ENCODE measurements at places on chromosomes 3 and 15. TPM values are rescaled to one million over a fixed set of nuclear protein-coding genes. Genes with fewer than 3 reads are reported as not detected.

- DNase-seq: no peak
These were observed 317.3 kb upstream of the WNT5A start for GRCh38 chr3:55804170-55805095.

DNA sequence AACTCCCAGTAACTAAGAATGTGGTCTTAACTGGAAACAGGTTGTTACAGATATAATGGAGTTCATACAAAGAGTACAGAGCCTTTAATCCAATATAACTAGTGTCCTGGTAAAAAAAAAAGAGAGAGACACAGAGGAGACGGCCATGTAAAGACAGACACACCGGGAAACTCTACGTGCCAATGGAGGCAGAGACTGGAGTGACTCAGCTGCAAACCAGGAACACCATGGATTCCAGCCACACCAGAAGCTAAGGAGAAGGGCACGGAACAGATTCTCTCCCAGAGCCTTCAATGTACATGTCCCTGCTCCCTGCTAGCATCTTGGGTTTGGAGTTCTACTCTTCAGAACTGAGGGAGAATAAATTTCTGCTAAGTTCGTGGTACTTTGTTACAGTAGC, 4.5 kb downstream of the RNF168 start:
- no peak for DNase-seq

DNA sequence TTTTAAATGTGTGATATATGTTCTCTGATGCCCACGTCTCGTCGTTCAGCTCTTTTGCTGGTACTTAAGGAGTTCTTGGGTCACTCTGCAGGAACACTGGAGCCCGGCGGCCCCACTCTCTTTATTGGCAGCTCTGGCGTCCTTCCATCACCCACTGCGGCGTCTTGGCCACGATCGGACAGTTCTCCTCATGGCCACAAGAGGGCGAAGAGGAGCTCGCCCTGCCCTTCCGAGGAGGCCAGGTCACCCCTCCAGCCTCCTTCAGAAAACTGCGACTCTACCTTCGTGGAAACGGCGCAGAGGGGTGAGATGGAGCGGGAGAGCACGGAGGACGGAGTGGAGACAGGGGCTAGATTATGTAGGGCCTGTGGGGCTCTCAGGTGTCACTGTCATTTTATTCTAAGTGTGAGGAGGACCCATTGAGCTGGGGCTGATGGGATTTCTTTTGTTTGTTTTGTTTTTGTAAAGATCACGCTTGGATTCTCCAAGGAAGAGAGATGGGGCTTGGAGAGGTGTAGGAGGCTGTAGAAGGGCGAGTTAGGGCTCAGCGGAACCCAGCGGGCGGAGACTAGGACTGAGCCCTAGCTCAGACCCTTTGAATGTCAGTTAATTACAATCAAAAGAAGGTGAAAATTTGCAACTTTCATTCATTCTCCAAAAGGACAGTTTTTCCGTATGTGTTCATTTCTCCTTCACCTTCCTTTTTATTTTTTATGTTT, 28.0 kb upstream of the GABRA5 start:
- DNase-seq: peak; percentile 8

DNA sequence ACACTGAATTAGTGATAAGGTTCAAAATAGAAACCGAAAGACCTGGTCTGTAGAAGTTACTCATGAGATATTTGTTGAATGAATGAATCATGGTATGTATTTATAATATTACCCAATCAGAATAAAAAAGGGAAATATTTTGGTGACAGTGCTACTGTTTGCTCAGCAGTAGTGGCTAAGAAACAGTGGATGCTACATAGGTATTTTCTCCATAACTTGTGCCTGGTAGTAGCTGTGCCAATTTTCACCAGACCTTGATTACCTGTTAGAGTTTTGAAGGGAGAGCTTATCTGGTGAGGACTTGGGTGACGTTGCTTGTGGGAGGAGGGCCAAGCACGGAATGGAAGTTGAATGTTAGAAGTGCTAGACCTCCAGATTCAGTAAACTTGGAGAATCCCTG, 14.3 kb downstream of the LIMD1 start:
- DNase-seq: no peak

DNA sequence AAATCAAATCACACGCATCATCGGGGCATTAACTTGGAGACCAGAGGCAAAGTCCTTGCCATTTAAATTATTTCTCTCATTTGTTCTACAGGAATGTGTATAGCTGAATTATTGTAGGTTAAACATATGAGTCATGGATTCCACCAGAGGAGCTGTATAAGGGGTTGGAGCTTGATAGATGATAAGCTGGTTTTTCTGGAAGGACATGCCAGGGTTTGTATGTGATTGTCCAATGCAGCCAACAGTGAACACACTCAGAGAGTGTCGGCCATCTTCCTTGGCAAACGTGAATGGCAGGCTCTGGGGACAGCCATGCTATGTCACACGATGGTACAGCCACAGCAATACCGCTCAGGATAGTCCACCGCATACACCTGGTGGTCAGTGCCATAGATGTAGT, 25.1 kb downstream of the SSUH2 start:
- no peak for DNase-seq

GRCh38 chr15:85826756-85827515, 32.2 kb upstream of the KLHL25 start:
- DNase-seq: no peak

DNA sequence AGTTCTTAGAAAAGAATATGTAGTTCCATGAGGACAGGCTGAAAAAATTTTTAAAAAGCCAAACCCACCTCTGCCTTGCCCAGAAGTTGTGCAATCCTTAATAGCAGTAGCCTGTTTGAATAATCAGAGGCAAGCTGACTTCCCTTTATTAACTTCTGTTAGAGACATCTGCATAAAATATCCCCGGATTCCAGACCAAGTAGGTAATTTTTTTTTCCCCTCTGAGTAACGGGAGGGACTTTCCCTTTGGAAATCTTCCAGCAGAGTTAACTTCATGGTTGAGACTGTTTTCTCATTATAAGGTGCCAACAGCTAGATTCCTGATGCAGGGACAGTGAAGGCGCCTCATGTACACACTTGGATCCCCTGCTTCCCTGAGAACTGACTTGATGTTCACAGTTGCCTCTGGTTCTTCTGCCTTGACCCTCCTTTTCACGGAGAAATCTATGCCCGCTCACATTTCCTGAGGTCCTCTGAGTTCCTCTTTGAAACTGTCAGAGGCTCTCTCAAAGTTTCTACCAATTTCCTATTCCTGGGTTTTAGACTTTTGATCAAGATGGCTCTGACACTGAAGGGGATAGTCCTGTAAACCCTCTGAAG, 227.6 kb upstream of the BHLHE40 start:
- peak; percentile 30 for DNase-seq

DNA sequence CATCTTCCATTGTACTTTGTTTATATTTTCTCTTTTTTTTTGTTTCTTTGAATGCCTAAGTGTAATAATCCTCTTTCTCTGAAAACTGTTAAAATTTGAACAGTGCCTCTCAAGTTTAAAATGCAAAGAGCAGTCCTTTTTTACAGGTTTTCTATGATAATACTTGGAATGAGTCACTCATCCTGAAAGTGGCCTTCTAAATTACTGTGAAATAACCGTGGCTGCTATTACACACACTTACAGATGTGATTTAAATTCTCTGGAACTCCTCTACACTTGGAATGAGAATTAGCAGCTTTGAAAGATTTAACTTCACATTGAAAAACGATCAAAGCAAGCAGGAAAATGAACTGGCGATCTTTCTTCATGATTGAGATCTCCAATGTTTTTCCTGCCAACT, 105.9 kb downstream of the ROBO1 start:
- no peak for DNase-seq

GRCh38 chr3:188264226-188265207, 110.6 kb downstream of the LPP start:
- DNase-seq: no peak

AHSG gene
- total RNA-seq: not detected

ILDR1 gene
- total RNA-seq: not detected
